GM23248 (cell line): ENCODE measurements at places on chromosomes 11 and 22. TPM values are rescaled to one million over a fixed set of nuclear protein-coding genes. Genes with fewer than 3 reads are reported as not detected.

Gene RIN1
- 37.7 and 44.0 TPM in 2 replicates for total RNA-seq

Gene KCNQ1
- not detected in 2 replicates for total RNA-seq

DNA sequence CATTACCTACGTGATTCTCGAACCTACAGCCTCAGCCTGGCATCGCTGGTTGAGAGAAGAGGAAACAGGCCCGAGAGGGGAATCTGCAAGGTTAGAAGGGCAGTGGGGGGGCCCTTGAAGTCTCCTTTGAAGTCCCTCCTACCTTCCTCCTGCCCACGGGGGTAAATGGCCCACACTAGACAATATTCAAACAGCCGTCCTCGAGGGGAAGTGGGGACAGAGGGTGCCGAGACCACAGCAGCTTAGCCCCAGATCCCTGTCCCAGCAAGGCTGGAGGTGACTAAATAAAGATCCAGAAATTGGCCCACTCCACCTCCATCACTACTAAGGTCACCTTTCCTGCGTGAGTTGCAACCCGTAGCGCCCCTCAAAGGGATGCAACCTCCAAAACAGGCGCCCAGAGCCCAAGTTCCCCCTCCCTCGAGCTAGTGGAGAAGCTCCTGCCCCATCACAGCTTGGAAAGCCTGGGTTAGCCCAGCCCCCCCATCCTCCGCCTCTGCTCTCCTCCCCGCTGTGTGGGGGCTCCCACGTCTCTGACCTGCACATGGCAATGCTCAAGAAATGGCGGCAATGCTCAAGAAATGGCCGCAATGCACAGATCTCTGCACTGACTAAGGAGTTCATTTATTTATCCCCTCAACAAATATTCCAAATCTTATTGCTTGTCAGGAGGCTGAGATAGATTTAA lies 788 bp upstream of the RASL10A start:
- no peak for DNase-seq

GRCh38 chr22:50141891-50142363 lies 28.6 kb upstream of the PANX2 start:
- DNase-seq, result no peak

- DNase-seq, result no peak
Measured at GRCh38 chr11:117929916-117930570, 841 bp upstream of the TMPRSS13 start.

DNA sequence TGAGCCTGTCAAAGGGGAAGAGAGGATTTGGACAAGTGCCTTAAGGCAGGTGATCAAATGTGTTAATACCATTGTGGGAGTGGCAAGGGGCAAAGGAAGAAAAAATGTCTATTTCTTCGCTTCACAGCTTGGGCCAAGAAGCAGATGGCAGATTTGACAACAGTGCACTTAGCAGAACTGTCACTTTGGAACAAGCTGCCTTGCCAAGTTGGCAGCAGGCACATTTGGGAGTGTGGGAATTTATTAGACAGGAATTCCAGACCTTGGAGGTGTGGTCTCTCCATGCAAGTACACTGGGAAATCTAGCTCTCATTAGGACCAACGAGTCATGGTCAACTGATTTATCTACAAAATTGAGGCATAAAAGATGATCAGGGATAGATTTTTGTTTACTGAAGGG lies 265.1 kb downstream of the NELL1 start:
- DNase-seq, result no peak

DNA sequence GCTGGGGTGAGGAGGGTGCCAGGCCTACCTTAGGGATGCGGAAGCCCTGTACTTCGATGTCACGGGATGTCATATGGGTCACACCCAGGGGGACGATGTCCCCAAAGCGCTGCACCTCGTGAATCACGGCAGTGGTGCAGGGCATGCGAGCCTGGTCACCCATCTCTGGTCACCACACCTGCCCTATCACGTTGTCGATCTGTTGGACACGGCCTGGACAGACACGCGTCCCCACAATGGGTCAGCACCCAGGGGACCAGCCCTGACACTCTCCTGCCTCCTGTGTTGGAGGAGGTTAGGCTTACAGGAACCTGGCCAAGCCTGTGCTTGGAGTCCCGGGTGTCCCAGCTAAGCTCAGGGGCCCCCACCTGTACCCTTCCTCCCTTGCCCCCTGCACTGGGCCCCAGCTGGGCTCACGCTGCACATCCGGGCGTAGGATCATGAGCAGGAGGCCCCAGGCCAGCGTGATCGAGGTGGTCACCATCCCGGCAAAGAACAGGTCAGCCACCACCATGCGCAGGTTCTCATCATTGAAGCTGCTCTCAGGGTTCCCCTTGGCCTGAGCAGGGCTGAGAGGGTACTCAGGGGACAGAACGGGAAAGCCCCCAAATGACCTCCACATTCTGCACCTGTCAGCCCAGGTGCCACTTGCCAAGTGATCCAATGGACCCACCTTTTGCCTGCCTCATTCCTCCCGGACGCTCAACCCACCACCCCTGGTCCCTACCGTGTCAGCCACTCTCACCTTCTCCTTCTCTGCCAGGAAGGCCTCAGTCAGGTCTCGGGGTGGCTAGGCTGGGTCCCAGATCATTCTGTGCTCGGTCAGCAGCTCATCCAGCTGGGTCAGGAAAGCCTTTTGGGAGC lies 20.3 kb upstream of the CYP2D6 start:
- no peak for DNase-seq

GRCh38 chr11:9972989-9973388 lies 309.1 kb downstream of the SWAP70 start:
- DNase-seq, result peak; percentile 77

Gene C11orf65
- total RNA-seq, result not detected in 2 replicates

GRCh38 chr11:44633641-44634040 lies 68.2 kb downstream of the CD82 start:
- no peak for DNase-seq

DNA sequence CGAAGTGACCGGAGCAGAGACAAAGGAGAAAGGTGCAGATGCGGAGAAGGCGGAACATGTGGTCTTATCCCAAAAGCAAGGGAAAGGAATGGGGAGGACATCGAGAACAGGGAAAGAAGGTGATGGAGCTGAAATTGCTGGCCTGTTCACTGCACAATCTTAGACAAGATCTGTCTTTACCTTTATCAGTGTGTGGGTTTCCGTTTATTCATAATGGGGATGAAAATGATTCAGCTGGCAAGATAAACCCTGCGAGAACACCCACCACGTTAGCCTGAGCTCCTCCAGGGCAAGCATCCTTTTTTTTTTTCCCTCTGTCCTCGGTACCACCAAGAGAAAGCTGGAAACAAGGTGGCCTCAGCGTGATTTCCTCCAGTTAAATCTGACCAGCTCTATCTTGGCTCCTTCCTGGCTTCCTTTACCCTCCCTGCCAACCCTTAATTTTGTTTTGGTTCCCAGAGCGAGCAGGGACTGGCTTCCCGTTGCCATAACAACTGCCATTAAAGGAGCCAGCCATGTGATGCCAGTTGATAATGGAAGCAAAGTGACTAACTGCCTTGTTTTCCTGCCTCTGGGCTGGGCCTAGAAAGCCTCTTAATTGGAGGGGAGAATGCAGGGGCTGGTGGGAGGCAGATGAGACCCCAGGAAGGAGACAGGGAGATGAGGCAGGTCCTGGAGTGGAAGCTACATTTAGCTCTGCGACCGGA lies 4.2 kb downstream of the SGSM1 start:
- DNase-seq, result peak; percentile 22

DNA sequence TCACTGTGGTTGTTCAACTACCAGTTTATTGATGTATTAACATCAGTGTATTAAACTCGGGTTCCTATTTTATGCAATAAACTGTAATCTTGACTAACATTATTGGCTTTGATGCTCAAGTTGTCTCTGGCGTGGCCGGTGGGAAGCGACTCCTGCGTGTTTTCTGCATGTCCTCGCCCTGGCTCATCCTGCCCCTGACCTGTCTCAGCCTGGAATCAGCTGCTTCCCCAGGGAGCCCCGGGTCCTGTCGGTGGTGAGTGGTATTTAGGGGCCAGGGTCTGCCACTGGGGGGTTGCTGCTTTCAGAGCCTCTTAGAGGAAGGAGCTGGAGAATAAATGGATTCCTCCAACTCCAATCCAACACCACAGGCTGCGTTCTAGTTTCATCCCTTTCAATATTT lies 22.5 kb downstream of the IFITM10 start:
- DNase-seq, result no peak

Gene MOGAT2
- not detected in 2 replicates for total RNA-seq

DNA sequence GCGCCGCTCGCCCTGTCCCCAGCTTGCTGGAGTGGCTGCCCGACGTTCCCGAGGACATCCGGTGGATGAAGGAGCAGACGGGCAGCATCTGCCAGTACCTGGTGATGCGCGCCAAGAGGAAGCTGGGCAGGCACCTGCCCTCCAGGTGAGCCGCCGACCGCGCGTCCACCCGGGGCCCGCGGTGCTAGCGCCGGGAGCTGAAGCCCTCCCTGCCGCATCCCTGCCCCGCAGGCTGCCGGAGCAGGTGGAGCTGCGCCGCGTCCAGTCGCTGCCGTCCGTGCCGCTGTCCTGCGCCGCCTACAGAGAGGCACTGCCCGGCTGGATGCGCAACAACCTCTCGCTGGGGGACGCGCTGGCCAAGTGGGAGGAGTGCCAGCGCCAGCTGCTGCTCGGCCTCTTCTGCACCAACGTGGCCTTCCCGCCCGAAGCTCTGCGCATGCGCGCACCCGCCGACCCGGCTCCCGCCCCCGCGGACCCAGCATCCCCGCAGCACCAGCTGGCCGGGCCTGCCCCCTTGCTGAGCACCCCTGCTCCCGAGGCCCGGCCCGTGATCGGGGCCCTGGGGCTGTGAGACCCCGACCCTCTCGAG lies 3.3 kb upstream of the CRACR2B start:
- no peak for DNase-seq

Gene HEPACAM
- total RNA-seq, result not detected in 2 replicates

DNA sequence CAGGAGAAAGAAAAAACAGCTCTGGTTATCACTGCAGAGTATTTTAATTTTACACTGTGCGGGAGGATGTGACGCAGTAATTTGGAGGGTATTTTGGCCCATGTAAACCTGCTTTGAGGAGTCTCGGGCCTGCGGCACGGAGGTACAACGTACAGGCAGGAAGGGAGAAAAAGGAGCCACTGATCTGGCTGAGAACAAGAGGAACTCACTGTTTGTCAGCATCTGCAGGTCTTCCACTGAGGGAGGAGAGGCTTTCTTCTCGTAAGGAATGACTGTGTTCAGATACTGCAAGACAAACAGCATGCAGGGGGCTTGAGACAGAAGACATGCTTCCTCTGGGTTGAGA lies 44.0 kb downstream of the FEZ1 start:
- DNase-seq, result no peak

GRCh38 chr11:65112546-65113360 lies 1.1 kb downstream of the TM7SF2 start:
- DNase-seq, result peak; percentile 73

- DNase-seq, result peak; percentile 11
Measured at GRCh38 chr11:8828580-8829361, 82.2 kb upstream of the AKIP1 start.

DNA sequence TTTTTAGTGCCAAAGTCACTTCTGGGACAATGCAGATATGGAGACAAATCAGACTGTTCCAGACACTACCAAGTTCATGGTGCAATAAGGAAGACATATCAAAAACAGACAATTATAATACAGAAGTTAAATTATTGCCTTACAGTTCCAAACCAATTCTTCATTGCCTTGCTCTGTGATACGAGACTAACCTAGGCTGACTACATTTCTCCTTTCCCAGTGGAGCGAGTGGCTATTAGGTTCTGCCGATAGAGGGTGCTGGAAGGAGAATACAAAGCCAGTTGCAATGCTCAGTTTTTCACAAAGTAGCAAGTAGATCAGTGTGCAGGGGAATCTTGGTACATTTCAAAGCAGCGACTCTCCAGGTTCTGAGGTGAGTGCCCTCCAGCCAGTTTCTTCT lies 67.8 kb downstream of the FAM168A start:
- no peak for DNase-seq

Gene APOL4
- not detected in 2 replicates for total RNA-seq

GRCh38 chr11:29282088-29282487 lies 734.7 kb downstream of the KCNA4 start:
- DNase-seq, result peak; percentile 94

- DNase-seq, result no peak
Measured at GRCh38 chr22:46148816-46149511, 1.4 kb upstream of the PPARA start.

Gene BAIAP2L2
- total RNA-seq, result 12.6 and 24.3 TPM in 2 replicates

GRCh38 chr22:20044495-20045151 lies 23.7 kb downstream of the TANGO2 start:
- no peak for DNase-seq

Gene GLYAT
- not detected in 2 replicates for total RNA-seq

DNA sequence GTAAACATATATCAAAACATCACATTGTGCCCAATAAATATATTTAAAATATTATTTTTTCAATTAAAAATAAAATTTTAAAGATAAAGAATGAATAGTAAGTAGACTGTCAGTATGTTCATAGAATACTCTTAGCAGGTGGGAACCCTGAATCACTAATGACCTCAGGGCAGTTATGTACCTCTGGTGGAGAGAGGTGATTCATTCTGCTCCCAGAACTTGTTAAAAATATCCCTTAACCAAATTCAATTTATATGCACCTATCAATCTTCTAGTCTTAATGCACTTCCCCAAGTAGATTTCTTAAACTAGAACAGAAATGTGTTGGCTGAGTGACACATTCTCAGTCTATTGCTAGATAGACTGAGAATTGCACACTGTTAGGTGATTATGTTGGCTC lies 183.9 kb upstream of the SYN3 start:
- no peak for DNase-seq

Gene CARS1
- 111 and 125 TPM in 2 replicates for total RNA-seq

DNA sequence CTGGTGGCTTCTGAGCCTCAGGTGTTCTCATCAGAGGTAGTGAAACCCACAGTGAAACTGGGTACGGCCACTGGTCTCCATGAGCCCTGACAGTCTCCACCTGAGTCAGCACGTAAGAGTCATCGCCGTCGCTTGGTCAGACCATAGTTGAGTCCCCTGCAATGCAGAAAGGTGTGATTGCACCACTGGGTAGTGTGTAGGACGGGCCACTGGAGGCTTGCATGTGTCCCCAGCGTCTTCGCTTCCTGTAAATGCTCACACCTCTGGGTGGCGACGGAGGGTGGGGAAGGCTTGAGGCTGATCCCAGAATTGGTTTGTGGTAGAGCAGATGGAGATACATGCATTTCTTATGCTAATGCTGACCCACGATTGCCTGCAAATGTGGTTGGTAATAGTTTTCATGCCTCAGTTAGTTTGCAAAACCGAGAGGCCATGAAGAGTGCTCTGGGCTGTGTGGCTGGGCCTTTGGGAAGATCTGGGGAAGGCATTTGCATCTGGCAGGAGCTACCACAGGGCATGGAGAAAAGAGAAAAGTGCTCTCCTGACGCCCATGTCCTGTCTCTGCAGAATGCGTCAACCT lies 26.5 kb downstream of the CTTN start:
- no peak for DNase-seq

Gene NPAS4
- total RNA-seq, result not detected in 2 replicates

GRCh38 chr11:34864424-34864823 lies 51.8 kb downstream of the APIP start:
- no peak for DNase-seq

Gene OR52W1
- not detected in 2 replicates for total RNA-seq

- DNase-seq, result no peak
Measured at GRCh38 chr22:25566898-25567235, 2.4 kb downstream of the GRK3 start.

GRCh38 chr22:35743326-35743860 lies 25.7 kb downstream of the APOL5 start:
- DNase-seq, result peak; percentile 20

Gene KIRREL3
- 31.1 and 35.6 TPM in 2 replicates for total RNA-seq

GRCh38 chr11:19089421-19089820 lies 27.5 kb upstream of the ZDHHC13 start:
- no peak for DNase-seq

- no peak for DNase-seq
Measured at GRCh38 chr11:25436326-25436725, 895.6 kb upstream of the ANO3 start.

Gene MMP12
- 0.51 and 0.76 TPM in 2 replicates for total RNA-seq

- no peak for DNase-seq
Measured at GRCh38 chr11:75262961-75263852, 22.6 kb downstream of the TPBGL start.

GRCh38 chr22:30206944-30207343 lies 39.6 kb downstream of the LIF start:
- DNase-seq, result peak; percentile 99
